ENCODE measurements at places on chromosomes 13 and 19. TPM values are rescaled to one million over a fixed set of nuclear protein-coding genes. Genes with fewer than 3 reads are reported as not detected.

DNA sequence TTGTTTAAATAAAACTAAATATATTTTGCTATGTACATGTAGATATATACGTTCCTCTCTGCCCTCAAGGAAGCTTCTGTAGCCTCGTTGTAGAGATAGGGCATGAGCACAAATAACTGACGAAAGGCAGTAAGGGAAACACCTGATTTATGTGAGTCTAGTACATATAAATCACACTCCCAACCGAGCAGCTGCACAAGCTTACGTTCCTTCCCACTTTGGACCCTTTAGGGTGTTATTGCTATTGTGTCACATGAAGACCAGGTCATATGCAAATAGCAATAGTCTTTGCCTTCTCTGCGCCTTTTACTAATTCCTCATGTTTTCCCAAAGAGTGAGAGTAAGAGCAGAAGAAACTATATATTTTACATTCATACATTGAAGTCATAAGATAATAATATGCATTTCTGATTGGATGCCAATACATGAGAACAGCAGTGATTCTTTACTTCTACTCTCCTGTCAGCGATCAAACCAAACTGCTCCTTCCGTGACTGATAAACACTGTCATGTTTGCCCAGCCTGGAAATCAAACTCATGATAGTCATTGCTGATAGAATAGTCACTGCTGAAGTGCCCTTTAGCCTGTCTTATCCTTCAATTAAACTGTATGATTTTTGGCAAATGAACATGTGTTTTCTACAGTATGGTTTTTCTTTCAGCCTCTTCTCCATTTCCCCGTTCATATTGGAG lies 127.2 kb upstream of the MAB21L1 start:
- no peak for DNase-seq

- no peak for DNase-seq
Measured at GRCh38 chr13:45356966-45357672, 16.1 kb upstream of the TPT1 start.

GRCh38 chr19:46284635-46285034 lies 12.2 kb upstream of the HIF3A start:
- DNase-seq = no peak

Gene DMKN
- 4.4 TPM for total RNA-seq

Gene ZNF440
- total RNA-seq = 8.6 TPM

Gene ZNF154
- total RNA-seq = not detected
